Urinary bladder (tissue), 4 donors: ENCODE measurements at places on chromosomes 7 and 10. TPM values are rescaled to one million over a fixed set of nuclear protein-coding genes. Genes with fewer than 3 reads are reported as not detected.

The KCNH2 gene
- total RNA-seq = 9.9 TPM

The DIP2C gene
- 24.3 TPM for total RNA-seq

The INMT gene
- 24.8 TPM for total RNA-seq

The WAPL gene
- total RNA-seq = 66.7 TPM

The FRMPD2 gene
- total RNA-seq = 1.9 TPM

The OR2A42 gene
- 0.42 TPM for total RNA-seq

The CDHR1 gene
- 0.32 TPM for total RNA-seq

The TMEM229A gene
- 2.0 TPM for total RNA-seq

The CRHR2 gene
- 0.16 TPM for total RNA-seq

The ZC3HAV1L gene
- total RNA-seq = 37.4 TPM

The TRIM4 gene
- total RNA-seq = 27.9 TPM

The STYXL1 gene
- 20.5 TPM for total RNA-seq

The NPSR1 gene
- total RNA-seq = 0.58 TPM

The ARPC1A gene
- 68.9 TPM for total RNA-seq

The CHAT gene
- not detected for total RNA-seq

The DYDC2 gene
- not detected for total RNA-seq

The HSPA12A gene
- 24.4 TPM for total RNA-seq

The AUTS2 gene
- total RNA-seq = 87.7 TPM

The PIP gene
- not detected for total RNA-seq

The C7orf33 gene
- not detected for total RNA-seq

The LBX1 gene
- not detected for total RNA-seq

The SFTPD gene
- not detected for total RNA-seq

The DKK1 gene
- 4.6 TPM for total RNA-seq

The GNGT1 gene
- total RNA-seq = 0.95 TPM

The NYAP1 gene
- total RNA-seq = 1.6 TPM

The PVRIG gene
- 0.21 TPM for total RNA-seq

The ADGRA1 gene
- total RNA-seq = not detected

The CHST12 gene
- total RNA-seq = 3.6 TPM

The LRRD1 gene
- total RNA-seq = 1.8 TPM

The DYDC1 gene
- total RNA-seq = not detected

The DNAJC9 gene
- total RNA-seq = 27.8 TPM

The PGAM2 gene
- total RNA-seq = 3.1 TPM

The ZNF485 gene
- 5.2 TPM for total RNA-seq

The PNLIP gene
- total RNA-seq = not detected

The AKR1C4 gene
- not detected for total RNA-seq

The EBF3 gene
- total RNA-seq = 29.4 TPM

The CPEB3 gene
- 7.4 TPM for total RNA-seq

The ADCYAP1R1 gene
- 4.5 TPM for total RNA-seq

The SRRM3 gene
- 0.58 TPM for total RNA-seq

The GFRA1 gene
- total RNA-seq = 60.9 TPM

The HOXA5 gene
- 12.5 TPM for total RNA-seq

The FRMD4A gene
- 32.9 TPM for total RNA-seq

The TMEM178B gene
- total RNA-seq = 2.0 TPM

The PTF1A gene
- total RNA-seq = not detected

The ICA1 gene
- 32.8 TPM for total RNA-seq

The TAS2R41 gene
- not detected for total RNA-seq

The GAD2 gene
- total RNA-seq = 0.11 TPM

The AGBL3 gene
- 7.8 TPM for total RNA-seq
